ENCODE measurements at places on chromosomes 6 and 20. TPM values are rescaled to one million over a fixed set of nuclear protein-coding genes. Genes with fewer than 3 reads are reported as not detected.

DNA sequence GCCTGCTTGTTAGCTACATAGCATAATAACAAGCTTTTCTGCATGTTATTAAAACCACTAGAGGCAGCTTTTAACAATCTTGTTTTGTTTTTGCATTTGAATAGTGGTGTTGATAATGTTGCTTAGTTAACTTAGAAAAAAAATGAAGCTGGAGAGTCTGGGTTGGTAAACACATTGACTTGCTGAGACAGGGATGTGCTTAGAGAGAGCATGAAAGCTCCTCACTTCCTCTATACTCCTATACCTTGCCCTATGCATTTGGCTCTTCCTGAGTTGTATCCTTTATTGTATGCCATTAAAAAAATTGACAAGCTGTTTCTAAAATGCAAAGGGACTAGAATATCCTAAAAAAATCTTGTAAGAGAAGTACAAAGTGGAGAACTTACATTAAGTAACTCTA lies 13.6 kb downstream of the FAM83B start:
- no peak for DNase-seq

DNA sequence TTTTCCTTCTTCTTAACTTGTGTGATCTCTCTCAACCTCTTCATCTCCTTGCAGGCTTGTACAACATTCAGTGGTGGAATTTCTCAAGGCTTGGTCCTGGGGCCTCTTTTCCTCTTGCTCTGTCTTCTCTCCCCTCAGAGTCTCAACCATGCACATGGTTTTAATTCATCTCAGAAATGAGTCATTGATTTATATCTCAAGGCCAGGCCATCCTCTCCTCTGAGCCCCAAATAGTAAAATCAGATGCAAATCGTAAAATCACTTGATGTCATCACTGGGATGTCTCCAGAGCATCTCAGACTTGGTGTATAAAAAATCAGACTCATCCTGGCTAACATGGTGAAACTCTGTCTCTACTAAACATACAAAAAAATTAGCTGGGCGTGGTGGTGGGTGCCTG lies 85.0 kb downstream of the FNDC1 start:
- DNase-seq: peak; percentile 22

DNA sequence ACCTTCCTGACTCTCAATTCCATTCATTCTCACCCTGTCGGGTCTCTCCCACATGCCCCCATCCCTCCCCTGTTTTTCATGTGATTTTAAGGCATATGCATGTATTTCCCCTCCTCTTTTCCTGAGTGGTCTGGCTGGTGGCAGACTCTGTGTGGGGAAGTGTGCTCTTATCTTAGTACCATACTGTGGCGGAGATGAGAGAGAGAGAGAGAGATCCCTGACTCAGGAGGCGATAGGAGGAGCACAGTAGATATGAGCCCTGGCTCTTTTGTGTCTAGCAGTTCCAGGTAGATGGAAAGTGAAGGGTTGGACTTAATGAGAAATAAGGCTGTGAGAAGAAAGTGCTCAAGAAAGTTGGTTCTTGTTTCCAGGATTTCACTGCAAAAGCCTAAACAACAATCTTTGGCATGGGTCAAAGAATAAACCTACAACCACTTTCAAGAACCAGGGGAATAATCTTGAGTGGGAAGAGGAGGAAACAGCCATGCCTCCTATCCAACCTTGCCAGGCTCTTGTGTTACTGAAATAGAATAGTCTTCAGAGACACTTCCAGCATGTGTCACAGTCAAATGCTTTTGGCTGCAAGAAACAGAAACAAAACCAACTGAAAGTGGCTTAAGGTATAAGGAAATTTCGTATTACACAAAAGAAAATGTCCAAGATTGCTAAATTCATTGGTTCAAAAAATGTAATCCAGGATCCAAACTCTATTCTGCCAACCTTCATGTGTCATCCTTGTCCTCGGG lies 123.8 kb upstream of the MYLIP start:
- no peak for DNase-seq

- DNase-seq: no peak
These were observed 177.0 kb downstream of the ARID1B start for GRCh38 chr6:156954191-156954590.

DNA sequence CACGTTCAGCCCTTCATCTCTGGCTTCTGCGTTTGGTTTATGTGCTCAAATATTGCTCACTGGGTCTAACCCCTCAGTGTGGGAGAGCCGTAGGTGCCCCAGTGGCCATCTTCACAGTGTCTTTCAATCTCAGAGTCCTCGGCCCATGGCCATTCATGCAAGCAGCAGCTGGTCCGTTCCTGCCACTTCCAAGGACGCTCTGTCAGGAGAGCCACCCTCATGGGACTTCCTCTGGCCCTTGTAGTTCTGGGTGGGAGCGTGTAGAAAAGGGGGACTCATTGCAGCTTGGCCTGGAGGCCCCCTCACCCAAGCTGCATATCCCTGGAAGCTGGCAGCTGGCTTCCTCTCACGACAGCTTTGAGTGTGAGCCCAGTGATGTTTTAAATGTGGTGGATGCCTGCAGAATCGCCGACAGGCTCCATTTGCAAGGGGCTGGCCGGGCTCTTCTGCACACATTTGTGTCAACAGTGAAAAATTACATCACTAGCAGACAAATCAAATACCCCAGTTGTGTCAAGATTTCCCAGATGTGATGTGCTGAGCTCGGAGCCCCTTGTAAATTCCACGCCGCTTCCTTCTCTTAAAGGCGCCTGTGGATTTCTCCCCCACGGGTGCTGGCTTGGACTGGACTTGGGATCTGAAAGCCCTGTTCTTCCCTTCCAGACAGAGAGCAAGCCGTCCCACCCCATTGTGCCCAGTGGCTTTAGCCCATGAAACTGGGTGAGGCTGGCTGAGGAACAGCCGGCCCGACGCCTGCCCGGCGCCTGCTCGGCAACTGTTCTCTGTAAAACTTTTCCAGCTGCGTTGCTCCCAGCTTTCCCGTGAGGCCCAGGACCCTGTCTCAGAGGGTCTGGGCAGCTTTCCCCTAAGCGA lies 360.1 kb downstream of the TAF4 start:
- no peak for DNase-seq

Gene ANKEF1
- 0.97 TPM for total RNA-seq

Gene PHACTR3
- not detected for total RNA-seq

DNA sequence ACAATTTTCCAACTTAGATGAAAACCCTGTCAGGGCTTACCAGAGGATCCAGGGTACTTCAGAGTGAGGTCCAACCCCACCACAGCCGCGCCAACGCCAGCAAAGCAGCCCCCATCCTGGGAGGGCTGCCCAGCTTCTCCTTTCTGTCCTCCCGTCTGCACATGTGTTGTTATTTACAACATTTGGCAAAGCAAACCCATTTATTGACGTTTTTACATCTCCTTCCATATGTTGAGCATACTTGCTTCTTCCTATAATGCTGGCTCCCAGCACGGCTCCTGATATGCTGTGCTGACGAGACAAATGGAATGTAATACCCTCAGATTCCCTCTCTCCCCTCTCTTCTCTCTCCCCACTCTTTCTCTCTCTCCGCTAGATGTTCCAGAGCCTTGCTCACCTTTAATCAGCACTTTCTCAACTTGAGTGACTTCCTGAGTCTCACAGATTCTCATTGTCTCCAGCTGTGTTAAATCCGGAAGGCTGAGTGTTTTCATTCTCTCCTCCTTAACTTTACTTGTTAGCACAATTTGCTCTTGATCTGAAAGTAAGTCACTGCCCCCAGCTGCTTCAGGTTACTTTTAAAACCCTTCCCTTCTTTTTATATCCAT lies 22.7 kb downstream of the RCAN2 start:
- no peak for DNase-seq

Gene SIRPD
- total RNA-seq: under 0.01 TPM

Gene SPINT3
- total RNA-seq: not detected

DNA sequence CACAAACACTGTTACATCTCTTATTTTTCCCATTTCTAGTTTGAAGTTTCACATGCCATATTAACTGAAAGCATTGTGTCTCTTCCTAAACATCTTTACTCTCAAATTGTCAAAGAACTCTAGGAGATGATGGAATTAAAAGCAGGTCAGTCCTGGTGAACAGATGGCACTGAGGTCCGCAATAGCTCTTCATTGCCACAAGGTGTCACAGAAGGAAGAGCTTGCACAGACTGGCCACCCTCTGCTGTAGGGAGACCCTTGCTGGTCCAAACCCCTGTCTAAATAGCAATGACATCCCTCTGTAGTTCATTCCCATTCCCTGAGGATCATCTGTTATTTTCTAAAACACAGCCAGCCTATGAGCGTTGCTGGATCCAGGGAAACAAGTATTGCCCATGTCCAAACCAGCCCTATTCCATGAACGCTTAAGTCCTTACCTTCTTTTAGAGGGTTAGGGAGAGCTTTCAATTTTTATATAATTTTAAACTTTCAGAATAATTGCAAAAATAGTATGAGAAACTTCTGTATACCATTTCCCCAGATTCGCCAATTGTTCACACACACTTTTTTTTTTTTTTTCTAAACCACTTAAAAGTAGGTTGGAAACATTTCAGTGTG lies 10.1 kb upstream of the HDAC2 start:
- DNase-seq: no peak

Gene GINS1
- total RNA-seq: 7.4 TPM

Gene MUC22
- not detected for total RNA-seq

DNA sequence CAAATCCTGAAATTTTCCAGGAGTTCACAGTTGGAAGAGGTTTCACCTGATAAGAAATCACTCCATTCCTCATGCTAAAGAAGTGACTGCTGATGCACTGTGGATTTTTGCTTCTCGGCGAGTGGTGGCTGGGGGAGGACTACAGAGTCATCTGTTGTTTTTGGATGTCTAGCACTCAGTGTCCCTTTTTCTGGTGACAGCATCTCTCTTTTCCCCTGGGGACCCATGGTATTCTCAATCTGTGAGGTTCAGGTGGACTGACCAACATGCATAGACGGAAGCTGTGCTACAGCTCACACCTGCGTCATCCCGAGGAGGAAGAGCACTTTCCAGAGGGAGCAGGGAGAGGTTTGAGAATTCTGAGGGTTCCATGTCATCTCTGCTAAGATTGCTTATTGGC lies 42.7 kb upstream of the ZNF831 start:
- no peak for DNase-seq

DNA sequence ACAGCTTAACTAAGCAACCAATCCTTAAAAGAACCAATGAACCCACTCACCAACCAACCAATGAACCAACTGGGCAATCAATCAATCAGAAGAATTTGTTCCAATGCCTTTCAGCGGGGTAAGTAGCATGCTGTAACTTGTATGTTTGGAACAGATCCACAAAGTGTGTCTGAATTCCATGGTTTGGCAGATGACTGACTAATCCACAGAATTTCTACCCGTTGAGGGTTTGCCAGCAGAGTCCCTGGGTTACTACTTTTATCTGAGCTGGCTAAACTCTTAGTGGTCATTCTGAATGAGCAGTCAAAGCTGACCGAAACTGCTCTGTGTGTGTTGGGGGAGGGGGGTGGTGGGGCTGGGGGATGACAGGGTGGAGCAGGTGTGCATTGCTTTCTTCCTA lies 125.0 kb upstream of the JAG1 start:
- no peak for DNase-seq

Gene PHACTR1
- total RNA-seq: 0.43 TPM

DNA sequence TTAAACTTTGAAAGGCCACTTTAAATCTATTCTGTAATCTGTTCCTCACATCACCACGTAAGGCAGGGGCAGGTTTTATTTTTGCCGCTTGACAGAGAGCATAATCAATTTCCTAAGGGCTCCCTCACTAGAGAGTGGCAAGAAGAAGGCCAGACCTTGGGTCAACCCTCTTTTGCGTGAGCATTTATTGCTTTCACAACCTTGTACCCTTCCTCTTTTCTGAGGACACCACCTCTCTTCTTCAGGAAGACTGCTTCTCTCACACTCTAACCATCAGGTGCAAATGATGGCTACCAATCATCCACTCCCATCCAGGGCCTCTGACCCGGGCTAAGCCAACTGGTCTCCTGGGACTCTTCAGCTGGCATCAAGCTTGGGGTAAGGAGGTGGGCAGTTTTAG lies 25.2 kb upstream of the QKI start:
- DNase-seq: no peak

DNA sequence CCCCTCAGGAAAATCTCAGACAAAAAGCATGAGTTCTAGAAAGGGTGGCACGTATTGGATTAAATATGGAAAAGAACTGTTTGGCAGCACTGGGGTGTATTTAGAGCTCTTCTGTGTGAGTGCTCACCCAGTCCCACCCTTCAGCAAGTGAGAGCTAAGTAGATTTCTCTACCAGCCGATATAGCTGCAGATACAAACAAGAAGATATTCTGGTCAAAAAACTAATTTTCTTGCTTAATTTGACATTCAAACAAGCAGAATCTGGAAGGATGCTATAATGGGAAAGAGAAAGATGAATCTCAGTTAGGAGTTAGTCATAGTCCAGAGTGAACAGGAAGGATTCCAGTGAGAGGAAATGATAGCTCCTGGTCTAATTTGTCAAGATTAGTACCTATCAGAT lies 232.1 kb downstream of the TMEM242 start:
- no peak for DNase-seq

Gene CALHM5
- 7.7 TPM for total RNA-seq

DNA sequence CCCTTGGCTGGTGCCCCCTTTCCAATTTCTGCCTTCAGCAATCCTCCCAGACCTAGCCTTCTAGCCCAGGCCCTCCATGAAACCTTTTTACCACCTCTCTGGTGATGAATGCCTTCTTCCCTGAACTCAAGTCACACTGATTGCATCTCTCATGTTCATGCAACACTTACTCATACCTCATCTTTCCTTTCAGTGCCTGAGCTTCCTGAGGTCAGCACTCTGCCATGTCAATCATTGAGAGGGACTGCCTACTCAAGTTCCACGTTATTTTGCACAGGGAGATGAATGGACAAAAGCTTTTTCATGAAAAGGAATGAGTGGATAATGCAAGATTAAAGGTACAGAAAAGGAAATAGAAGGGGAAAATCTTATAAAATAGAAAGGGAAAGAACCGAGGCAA lies 60.1 kb upstream of the PLEKHG1 start:
- no peak for DNase-seq

DNA sequence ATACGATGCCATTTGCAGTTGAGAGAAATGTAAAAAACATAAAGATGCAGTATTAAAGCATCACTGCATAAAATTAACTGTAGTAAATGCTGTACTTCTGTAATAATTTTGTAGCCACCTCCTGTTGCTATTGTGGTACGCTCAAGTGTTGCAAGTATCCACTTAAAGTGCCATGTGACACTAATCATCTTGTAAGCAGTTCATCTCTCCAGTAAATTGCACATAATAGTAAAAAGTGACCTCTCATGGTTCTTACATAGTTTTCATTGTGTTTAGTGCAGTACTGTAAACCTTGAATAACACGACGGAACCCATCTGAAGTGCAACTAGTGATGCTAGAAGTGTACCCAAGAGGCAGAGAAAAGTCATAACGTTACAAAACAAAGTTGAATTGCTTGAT lies 190.1 kb upstream of the VGLL2 start:
- no peak for DNase-seq

DNA sequence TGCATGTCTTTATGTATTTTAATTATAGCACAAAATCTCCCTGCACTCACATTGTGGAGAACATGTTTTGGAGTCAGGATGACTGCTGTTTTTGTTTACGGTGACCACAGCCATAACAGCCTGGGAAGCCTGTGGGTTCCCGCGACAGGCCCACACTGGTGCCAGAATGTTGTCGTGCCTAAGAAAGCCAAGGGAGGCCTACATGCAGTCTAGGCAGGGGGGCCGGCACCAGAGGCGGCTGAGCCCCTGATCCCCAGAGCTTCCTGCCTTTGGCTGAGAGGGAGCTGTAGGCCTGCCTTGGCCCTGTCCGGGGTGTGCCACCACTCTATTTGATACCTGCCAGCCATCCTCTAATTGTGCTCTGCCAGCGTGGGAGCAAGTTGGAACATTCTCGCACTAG lies 46.7 kb downstream of the TBC1D7 start:
- DNase-seq: no peak

- no peak for DNase-seq
These were observed 30.9 kb upstream of the XRN2 start for GRCh38 chr20:21272279-21272678.
